ENCODE measurements at places on chromosomes 2 and 18.

GRCh38 chr2:148817210-148817708 is 57.8 kb upstream of the KIF5C start:
- no peak overlapping the region for H3K27ac ChIP-seq
- no peak for DNase-seq
- no peak overlapping the region for H3K4me3 ChIP-seq

GRCh38 chr2:99818842-99819241 is 323.5 kb downstream of the AFF3 start:
- no peak overlapping the region for H3K27ac ChIP-seq
- H3K27me3 ChIP-seq: no peaks in the 10 kb centered on the region
- no peak for DNase-seq
- H3K36me3 ChIP-seq: no peaks in the 10 kb centered on the region
- no peaks in the 10 kb centered on the region for H3K4me1 ChIP-seq

GRCh38 chr2:230665263-230665691 is 47.4 kb upstream of the CAB39 start:
- peak overlapping the region; percentile 97 for H3K27ac ChIP-seq
- peaks cover 93% of the 10 kb centered on the region for H3K4me1 ChIP-seq
- peak overlapping the region; percentile 19 for H3K4me3 ChIP-seq
- DNase-seq: peak; percentile 45
- H3K27me3 ChIP-seq: no peaks in the 10 kb centered on the region

- H3K27me3 ChIP-seq: no peaks in the 10 kb centered on the region
- DNase-seq: peak; percentile 67
Observed at GRCh38 chr18:51153659-51154371, 43.7 kb downstream of the MEX3C start.

DNA sequence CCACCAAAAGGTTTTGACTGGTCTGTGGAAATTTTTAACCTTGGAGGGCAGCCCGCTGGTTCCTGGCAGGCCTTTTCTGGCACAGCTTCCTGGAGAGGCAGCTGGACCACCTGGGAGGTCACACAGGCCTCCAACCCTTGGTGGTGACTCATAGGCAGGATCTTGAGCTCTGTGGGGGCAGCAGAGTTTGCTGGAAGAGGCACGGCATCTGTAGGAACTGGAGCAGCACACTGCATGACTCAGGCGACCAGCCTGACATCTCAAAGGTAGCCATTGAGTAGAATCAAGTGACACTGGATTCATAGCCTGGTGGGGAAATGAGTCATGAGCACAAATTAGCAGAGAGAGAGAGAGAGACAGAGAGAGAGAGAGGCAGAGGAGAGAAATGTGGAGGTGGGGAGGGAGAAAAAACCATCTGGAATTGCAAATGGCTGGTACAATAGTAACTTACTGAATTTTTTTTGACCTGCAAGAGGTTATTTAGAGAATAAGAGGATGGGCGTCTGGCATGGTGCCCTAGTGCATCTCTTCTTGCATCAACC is 57.4 kb downstream of the TRPM8 start:
- peak; percentile 51 for DNase-seq
- peaks cover 19% of the 10 kb centered on the region for H3K4me1 ChIP-seq
- H3K4me3 ChIP-seq: no peak overlapping the region
- H3K27me3 ChIP-seq: no peaks in the 10 kb centered on the region
- H3K27ac ChIP-seq: no peak overlapping the region

DNA sequence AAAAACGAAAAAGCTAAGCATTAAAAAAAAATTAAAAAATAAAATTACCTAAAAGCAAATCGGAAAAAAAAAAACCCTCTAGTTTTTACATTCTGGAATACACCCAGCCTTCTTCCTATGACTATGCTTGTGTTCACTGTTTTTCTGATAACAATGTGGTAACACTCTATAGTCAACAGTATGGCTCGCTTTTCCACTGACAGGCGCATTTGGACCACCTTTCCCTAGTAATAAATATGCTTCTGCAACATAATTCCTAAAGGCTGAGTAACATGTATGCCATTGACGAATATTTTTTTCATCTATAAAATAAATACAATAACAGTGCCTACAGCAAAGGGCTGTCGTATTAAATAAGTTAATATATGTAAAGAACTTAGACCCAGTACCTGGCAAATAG is 27.9 kb downstream of the NOL10 start:
- no peaks in the 10 kb centered on the region for H3K27me3 ChIP-seq
- no peak overlapping the region for H3K4me3 ChIP-seq
- no peak overlapping the region for H3K27ac ChIP-seq
- H3K36me3 ChIP-seq: peaks cover 32% of the 10 kb centered on the region
- no peak for DNase-seq

DNA sequence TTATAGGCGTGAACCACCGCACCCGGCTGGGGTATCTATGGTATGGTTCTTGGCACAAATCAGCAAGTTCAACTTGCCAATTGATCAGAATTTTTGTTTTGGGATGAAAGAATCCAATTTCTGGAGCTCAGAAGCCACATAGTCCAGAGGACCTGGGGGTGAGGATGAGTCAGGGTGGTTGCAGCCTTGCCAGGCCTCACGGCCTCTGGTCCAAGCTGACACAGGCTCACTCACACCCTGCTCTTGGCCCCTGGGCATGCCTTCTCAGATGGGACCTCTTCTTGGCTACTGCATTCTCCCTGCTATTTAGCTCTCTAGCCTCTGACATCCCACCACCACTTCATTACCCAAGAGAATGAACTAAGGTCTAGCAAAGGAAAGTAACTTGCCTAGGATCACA is 16.3 kb downstream of the CAPG start:
- H3K4me1 ChIP-seq: peaks cover 12% of the 10 kb centered on the region
- no peak for DNase-seq
- peaks cover 2% of the 10 kb centered on the region for H3K36me3 ChIP-seq
- H3K27ac ChIP-seq: no peak overlapping the region
- H3K4me3 ChIP-seq: no peak overlapping the region

DNA sequence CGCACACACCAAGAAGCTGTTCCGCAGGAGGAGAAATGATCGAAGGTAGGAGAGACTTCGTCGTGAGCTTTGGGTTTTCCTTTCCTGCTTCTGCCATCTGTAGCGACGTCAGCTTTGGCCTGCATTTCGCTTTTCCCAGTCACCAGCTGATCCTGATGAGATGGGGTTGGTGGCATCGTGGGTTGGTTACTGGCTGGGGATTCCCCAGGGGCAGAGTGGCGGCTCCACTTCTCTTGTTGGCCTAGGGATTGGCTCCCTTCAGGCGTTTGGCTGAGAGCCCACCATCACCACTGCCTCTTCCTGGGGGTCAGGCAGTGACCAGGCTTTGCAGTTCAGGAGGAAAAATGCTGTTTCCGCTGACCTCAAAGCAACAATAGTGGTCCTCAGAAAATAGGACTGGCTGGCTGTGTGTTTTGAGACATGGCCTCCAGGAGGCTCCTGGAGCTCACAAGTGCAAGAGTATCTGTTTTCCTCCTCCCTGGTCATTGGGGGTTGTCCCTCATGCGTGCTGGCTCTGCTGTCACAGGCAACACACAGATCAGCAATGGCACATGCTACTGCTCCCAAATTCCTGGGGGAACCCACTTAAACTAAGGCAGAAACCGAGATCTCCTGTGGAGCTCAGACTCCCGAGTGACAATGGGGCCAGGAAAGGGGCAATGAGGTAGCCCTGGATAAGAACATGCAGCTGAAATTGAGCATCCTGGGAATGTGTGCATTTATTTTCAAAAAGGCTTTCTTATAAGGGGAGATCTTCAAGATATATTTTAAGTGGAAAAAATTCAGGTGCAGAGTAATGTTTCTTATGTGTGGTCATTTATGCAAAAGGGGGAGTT is 173.0 kb downstream of the CTIF start:
- H3K4me3 ChIP-seq: no peak overlapping the region
- no peaks in the 10 kb centered on the region for H3K36me3 ChIP-seq
- no peak overlapping the region for H3K27ac ChIP-seq
- peak; percentile 27 for DNase-seq
- no peaks in the 10 kb centered on the region for H3K27me3 ChIP-seq

DNA sequence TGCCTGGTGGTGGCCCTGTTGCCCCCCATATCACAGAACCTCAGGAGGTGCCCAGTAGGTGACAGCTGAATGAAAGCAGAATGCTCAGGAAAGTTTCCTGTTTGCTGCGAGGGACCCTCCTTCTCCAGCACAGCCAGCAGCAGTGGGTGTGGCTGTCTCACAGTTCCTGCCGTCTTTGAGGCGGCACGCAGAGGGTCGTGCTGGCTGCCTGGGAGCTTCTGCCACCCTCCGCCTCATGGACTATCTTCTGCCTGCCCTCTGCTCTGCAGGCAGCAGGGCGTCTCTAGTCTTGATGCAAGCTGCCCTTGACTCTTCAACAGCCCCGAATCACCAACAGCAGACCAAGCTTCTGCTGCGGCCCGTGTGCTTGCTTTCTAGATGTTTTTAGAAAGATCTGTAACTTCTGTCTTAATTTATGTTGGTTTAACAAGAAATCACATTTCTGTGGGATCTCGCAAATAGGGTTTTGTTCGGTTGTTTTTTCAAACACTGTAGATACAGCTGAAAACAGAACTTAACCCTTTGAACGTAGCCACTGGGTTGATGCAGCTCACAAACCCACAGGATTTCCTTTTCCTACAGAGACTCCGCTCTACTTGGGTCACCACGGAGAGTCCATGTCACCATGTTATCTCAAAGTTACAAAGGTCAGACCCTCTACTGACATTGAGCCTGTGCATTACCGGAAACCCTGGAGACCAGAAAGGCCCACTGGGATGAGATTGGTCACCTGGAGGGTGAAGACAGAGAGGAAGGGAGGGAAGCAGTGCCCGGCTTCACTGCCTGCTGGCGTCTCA is 144.9 kb downstream of the ACOXL start:
- H3K27ac ChIP-seq: no peak overlapping the region
- H3K4me3 ChIP-seq: no peak overlapping the region
- peaks cover 4% of the 10 kb centered on the region for H3K36me3 ChIP-seq
- peaks cover 20% of the 10 kb centered on the region for H3K27me3 ChIP-seq

DNA sequence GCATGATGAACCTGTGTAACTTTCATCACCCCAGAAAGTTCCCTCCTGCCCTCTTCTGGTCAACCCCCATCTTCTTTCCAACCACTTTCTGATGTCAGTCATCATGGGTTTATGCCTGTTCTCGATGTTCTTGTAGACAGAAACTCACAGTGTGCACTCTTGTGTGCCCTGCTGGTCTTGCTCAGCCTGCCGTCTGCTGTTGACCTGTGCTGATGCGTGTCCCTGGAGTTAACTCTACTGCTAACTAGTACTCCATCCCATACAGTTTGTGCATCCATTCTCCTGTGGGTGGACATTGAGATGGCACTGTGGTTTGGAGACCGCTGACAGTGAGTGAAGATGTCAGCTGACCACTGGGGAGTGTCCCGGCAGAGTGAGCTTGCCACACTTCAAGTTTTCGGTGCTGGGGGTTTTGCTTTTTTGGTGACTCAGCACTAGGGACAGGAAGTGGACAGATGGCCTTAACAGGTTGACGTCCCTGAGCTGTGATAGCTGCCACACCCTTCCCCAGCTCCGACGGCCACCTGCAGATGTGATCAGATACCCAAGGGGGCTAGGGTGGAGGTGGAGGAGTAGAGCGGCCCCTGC is 14.8 kb downstream of the KLHL29 start:
- no peak overlapping the region for H3K27ac ChIP-seq
- H3K36me3 ChIP-seq: no peaks in the 10 kb centered on the region
- H3K4me3 ChIP-seq: no peak overlapping the region

- H3K4me1 ChIP-seq: peaks cover 23% of the 10 kb centered on the region
- no peak overlapping the region for H3K27ac ChIP-seq
- no peaks in the 10 kb centered on the region for H3K27me3 ChIP-seq
- H3K36me3 ChIP-seq: peaks cover 34% of the 10 kb centered on the region
- H3K4me3 ChIP-seq: no peak overlapping the region
Observed at GRCh38 chr2:119846021-119846420, 86.3 kb downstream of the PTPN4 start.

DNA sequence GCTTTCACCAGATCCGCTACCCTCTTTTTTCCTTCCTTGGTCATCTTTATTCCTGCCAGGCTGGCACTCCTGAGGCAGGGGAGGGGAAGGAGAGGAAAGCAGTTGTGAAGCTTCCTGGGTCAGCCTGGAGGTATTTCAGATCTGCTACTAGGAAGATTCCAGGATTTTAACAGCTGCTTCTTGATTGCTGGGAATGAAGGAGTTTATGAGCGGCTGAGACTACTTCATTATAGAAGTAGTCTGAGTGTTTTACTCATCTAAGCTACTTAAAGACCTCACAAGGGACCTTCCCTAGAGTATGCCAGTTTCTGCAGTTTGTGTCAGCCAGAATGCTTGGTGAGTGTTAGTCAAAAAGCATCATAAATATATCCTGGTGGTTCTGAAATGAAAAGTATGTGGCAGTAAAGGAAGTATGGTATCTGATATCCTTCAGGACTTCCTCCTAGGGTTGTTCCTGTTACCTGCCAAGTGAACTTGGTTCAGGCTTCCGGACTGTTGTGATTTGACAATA is 1.9 kb downstream of the TANC1 start:
- peaks cover 39% of the 10 kb centered on the region for H3K27me3 ChIP-seq
- no peak overlapping the region for H3K27ac ChIP-seq
- no peaks in the 10 kb centered on the region for H3K36me3 ChIP-seq
- peak; percentile 13 for DNase-seq
- H3K4me1 ChIP-seq: peaks cover 14% of the 10 kb centered on the region

GRCh38 chr2:54574107-54574859 is 118.2 kb downstream of the SPTBN1 start:
- H3K4me3 ChIP-seq: peak overlapping the region; percentile 32
- DNase-seq: peak; percentile 82
- H3K27ac ChIP-seq: peak overlapping the region; percentile 99
- no peaks in the 10 kb centered on the region for H3K27me3 ChIP-seq
- H3K4me1 ChIP-seq: peaks cover 96% of the 10 kb centered on the region

DNA sequence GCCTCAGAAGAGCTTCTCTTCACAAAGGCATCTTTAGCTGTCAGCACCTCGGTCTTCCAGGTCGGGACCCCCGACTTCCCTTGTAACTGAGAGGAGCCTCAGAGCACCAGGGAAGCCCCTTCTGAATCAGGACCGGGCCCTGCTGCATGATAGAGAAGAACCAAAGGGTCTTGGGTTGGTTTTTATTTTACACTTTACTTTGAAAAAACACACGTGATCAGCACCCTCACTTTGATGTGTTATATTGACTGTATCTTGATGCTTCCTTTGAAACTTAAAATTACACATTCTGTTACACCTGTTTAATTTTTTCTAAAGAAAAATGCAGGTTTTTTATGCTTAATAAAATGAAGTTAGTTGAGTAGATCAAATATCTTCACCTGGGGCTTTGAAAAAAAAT is 202.3 kb downstream of the FAM210A start:
- DNase-seq: no peak
- H3K4me1 ChIP-seq: peaks cover 22% of the 10 kb centered on the region

GRCh38 chr2:107308835-107309234 is 422.9 kb upstream of the ST6GAL2 start:
- H3K27ac ChIP-seq: no peak overlapping the region
- H3K36me3 ChIP-seq: no peaks in the 10 kb centered on the region
- DNase-seq: no peak

Data from activated CD4-positive, alpha-beta T cell treated with anti-CD3 and anti-CD28 coated beads for 36 hours (primary cell).